Mammary epithelial cell (primary cell): ENCODE measurements at places on chromosomes 3 and 15. TPM values are rescaled to one million over a fixed set of nuclear protein-coding genes. Genes with fewer than 3 reads are reported as not detected.

- no peak for DNase-seq
Measured at GRCh38 chr3:153429821-153430220, 267.8 kb downstream of the RAP2B start.

- DNase-seq: peak; percentile 34
Measured at GRCh38 chr3:113953677-113954076, 5.9 kb downstream of the ZDHHC23 start.

GRCh38 chr3:39548282-39548681 is 80.8 kb downstream of the MOBP start:
- peak; percentile 61 for DNase-seq

GRCh38 chr3:107208100-107208499 is 169.1 kb upstream of the CCDC54 start:
- DNase-seq: peak; percentile 93

DNA sequence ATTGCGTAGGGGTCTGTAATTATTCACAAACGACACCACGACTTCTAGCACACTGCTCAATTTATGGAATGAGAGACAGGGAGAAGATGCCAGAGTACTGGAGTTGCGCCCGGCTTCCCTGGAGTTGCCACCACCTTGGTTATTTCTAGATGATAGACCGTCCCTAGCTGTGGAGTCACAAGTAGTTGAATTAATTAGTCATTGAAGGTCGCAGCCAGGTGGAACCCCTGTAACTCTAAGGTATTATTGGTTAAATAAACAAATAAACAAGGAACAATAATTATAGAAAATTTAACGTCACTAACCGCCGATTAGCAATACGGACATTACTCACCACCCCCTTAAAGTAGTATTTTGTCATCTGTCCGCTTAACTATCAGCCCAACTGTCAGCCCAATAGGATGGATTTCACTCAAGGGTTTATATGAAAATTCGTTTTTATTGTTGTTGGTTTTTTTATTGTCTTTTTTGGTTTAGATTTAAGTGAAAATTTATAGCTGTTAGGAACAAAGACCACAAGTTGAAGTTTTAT is 911 bp upstream of the AZI2 start:
- no peak for DNase-seq

DNA sequence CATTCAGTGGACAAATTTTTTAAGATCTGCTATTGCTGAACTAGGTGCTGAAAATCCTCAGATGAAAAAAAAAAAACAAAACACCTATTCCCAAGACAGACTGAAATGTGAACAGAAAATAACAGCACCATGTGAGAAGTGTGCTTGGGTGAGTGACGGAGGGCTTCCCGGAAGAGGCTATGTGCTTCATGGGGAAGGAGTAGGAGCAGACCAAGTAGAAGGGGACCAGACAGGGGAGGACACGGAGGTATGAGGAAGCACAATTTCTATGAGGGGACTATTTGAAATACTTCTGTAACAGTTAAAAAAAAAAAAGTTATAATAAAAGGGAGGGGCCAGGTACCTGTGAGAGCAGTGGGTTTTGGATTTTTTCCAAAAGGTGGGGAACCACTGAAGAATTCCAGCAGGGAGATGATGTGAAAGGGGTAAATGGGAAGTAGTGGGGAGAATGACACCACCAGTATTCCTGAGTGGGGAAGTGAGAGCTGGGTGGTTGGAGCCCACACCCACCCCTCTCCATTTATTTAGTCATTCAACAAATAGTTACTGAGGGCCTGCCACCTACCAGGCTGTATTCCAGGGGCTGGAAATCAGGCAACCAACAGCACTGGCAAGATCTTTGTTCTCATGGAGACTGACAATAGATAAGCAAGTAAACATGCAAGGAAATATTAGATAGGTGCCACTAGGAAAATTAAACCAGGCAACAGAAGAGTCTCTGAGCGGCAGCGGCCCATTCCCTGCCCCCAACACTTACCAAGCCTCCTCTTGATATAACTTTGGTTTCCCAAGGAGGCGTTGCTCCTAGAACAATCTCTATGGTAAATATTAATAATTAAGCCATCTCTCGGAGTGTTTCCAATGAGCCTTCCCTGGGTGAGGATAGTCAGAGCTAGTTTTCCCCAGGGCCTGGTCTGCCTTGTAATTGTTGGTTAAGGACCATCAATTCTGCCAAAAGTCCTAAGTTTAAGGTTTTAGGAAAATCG is 3.8 kb upstream of the USP3 start:
- DNase-seq: no peak

- DNase-seq: no peak
Measured at GRCh38 chr3:49493901-49494300, 23.8 kb downstream of the DAG1 start.

DNA sequence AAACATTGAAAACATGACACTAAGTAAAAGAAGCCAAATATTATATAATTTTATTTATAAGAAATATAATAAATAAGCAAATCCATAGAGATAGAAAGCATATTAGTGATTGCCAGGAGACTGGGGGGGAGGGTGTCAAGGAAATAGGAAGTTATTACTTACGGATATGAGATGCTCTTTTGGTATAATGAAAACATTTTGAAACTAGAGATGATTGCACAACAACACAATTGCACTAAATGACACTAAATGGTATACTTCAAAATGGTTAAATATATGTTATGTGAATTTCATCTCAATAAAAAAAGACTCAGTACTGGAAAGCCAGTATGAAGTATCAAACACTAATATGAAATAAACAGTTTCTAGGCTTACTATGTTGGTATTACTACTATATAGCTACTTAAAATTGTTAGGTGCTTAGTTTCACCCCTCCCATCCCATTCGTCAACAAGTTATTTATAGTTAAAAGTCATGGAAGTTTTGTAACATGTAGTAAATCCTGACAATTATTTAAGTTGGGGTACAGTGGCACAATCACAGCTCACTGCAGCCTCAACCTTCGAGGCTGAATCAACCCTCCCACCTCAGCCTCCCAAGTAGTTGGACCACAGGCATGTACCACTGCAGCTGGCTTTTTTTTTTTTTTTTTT is 43.7 kb downstream of the STAG1 start:
- DNase-seq: no peak

DNA sequence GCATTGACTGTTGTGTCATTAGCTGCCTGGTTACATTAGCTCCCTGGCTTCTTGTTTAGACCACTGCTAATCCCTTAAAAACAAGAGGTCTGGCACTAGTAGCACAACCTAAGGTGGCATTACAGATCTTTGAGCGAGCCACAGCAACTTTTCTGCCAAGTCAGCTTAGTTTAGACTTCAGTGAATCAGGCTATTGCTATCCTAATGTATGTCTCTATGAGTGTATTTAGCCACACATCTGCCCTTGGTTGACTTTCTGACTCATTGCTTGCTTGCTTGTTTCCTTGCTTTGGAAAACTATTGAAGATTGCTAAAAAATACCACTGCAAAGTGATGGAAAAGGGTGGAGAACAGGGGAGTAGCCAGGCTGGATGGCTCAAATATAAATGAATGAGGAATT is 50.2 kb downstream of the CHP1 start:
- peak; percentile 75 for DNase-seq

GRCh38 chr15:40328176-40328575 is 4.7 kb downstream of the INAFM2 start:
- DNase-seq: peak; percentile 46

DNA sequence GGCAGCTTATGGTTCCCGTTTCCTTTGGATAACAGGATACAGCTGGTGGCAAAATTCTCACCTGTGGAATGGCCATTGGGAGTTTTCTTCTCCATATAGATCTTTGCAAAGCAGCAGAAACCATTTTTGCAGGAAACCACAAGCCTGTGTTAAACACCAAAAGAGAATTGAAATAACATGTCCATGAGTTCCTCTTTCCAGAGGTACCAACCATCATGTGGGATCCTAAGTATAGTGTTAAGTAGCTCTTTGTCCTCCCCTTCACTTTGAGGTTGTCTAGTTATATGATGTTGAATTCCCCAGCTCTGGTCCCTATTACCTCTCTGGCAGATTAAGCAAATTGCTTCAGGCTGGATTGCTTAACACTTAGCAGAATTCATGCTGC is 94.9 kb downstream of the AKAP13 start:
- DNase-seq: no peak

DNA sequence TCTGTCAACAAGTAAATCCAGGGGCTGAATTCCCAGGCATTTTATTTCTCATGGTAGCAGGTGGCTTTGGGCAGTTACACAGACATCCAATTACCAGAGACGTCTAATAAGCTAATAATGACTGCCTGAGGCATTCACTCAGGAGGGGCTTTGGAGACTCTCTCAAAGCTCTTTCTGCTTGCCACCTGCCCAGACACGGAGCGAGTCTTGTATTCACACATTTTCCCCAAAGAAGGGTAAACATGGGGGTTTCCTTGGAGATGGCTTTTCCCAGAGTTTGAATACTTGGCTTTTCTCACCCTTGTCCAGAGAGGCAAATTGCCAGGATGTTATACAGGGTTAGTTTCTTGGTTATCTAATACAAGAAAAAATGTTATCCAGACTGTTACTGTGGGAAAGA is 132.6 kb downstream of the DIPK2A start:
- DNase-seq: no peak

GRCh38 chr3:31407665-31408064 is 125.1 kb upstream of the STT3B start:
- DNase-seq: no peak

DNA sequence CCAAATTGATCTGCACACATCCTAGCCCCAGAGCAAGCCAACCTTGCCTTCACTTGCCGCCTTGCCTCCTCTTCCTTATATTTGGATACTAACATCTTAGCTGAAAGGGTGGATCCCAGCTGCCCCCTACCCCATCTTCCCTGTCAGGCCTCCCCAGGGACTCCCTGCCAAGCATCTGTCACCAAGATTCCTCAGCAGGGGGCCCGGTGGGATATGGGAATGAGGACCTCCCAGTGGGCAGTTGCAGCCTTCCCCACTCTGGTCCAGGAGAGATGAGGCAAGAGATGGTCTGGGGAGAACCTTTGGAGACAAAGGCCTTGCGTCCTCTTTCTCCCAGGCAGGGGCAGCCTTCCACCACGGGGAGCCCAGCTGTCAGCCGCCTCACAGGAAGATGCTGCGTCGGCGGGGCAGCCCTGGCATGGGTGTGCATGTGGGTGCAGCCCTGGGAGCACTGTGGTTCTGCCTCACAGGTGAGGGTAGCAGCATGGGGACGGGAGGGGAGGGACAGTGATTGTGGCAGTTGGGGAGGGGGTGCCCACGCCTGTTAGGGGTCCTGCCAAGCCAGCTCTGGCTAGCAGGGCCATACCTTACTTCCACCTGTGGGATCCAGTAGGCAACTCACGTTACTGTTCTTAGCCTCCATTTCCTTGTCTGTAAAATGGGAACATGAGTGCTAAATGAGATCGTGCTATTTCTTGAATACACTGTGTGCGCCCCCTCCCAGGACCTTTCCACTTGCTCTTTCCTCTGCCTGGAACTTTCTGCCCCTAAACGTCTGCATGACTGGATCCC is 15.3 kb downstream of the CD276 start:
- DNase-seq: no peak

DNA sequence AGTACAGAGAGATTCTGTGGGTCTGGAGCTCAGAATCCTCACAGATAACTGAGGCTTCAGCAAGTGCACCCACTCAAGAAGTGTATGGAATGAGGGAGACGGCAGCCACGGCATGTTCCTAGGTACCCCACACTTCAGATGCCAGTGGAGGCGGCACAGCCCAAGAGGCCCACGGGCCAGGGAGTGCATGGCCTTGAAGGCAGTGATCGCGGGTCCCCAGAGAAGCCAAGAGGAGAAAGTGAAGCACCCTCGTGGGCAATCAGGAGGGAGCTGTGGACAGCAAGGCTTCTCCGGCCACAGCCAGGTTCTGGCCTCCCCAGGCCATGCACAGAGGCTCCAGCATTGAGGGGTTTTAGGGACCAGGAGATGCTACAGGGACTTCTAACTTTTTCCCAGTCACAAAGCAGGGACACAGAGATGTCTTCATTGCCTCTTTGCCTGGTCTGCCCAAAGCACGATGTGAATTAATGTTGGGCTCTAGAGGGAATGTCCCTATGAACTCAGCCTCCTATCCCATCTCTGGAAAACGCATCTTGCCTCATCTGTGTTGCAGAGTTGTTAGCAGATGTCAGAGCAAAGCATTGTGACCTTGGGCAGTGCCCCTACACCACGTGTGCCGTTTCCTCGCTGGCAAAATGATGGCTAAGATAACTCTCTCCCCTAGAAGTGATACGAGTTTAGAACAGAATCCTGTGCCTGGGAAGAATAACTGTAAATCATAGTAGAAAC is 2.6 kb upstream of the MAP6D1 start:
- no peak for DNase-seq

DNA sequence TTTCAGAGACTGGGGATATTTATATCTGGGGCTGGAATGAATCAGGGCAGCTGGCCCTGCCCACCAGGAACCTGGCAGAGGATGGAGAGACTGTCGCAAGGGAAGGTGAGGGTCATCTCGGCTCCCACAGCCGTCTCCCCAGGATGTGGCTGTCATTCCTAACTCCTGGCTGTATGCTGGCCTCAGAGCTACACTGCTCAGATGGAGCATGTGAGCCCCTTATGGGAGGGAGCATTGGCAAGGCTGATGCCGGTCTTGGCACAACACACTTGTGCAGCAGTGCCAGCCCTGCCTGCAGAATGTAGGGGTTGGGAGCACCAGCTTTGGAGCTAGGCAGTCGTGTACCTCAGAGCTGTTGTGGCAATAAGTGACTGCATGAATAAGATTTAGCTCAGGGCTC is 5.2 kb downstream of the RCCD1 start:
- no peak for DNase-seq

- DNase-seq: peak; percentile 57
Measured at GRCh38 chr15:89514186-89514585, 17.8 kb upstream of the RHCG start.

DNA sequence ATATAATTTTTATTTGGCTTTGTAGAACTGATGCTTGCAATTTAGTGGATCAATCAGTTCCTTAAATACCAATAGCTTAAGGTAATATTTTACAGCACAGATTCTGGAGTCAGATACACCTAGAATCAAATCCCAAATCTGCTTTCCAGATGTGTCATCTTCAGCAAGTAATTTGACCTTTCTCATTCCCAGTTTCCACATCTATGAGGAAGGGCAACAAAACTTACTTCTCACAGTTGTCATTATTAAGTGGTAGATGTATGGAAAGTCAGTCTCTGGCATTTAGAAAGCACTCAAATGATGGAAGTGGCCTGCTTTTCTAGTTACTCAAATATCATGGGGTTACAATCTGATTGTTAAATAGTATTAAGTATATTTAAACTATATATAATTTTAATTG is 767.0 kb downstream of the CADM2 start:
- peak; percentile 2 for DNase-seq

GRCh38 chr3:42698911-42699230 is 3.7 kb downstream of the HHATL start:
- no peak for DNase-seq

DNA sequence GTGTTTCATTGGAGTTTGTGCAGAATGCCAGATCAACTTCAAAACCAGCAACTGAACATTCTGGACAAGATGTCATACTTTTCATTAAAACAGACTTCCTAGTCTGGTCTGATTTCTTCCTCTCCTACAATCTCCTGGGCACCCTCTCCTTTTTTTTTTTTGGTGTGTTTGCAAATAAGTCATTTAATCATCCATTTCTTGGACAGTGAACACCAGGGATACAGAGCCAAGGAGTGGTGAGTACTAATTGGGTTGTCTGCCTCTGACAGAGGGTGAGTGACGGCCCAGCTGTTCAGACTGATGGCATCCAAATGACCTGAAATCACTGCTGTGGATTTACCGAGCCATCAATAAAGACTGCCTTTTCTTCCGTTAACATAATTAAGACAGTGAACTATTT is 158.0 kb downstream of the STT3B start:
- no peak for DNase-seq

GRCh38 chr15:70213794-70214193 is 116.1 kb upstream of the TLE3 start:
- DNase-seq: no peak

Gene HEG1
- 24.8 TPM for total RNA-seq

Gene GABRA5
- total RNA-seq: not detected

Gene BCL2A1
- total RNA-seq: not detected

Gene ZSCAN2
- total RNA-seq: 6.3 TPM

Gene IFT122
- 11.7 and 14.7 TPM in 2 replicates for total RNA-seq
